Activated naive CD4-positive, alpha-beta T cell treated with anti-CD3 and anti-CD28 coated beads for 36 hours (primary cell): ENCODE measurements at places on chromosomes 13 and 19. TPM values are rescaled to one million over a fixed set of nuclear protein-coding genes. Genes with fewer than 3 reads are reported as not detected.
A peak's percentile ranks its signal among the peaks of the same experiment; 100 is the strongest.

GRCh38 chr19:1181606-1182005, 7.5 kb upstream of the SBNO2 start:
- no peaks in the 10 kb centered on the region for H3K27me3 ChIP-seq
- no peak overlapping the region for H3K27ac ChIP-seq
- no peaks in the 10 kb centered on the region for H3K36me3 ChIP-seq
- peaks cover 11% of the 10 kb centered on the region for H3K4me1 ChIP-seq
- no peak overlapping the region for H3K4me3 ChIP-seq
- no peak for DNase-seq

DNA sequence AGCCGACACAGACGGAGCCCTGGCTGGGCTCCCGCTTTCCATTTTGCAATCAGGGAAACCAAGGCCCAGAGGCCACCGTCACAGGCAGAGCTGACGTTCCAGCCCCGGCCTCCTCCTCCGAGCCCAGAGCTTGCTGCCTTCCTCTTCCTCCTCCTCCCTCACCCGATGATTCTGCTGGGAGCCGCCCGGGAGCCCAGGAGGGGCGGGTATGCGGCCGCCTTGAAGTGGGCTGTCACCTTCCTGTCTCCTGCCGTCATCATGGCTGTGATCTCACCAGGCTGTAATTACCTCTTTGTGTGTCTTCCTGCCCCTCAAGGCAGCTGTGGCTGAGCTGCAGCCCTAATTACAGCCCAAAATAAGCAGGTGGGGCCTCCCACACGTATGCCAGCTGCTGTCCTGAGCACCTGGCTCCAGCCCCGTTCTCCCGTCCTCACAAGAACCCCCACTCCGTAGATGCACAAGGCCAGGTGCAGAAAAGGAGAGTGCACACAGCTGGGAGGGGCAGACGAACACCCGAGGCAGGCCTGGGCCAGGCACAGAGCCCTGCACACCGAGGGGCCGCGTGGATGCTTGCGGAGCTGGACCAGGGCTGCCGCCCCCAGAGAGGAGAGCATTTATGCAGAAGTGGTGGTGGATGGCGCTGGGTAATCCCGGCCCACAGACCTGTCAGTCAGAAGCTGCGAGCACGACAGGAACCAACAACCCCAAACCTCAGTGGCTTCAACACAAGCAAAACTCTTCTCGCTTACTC, 4.0 kb downstream of the TPGS1 start:
- H3K36me3 ChIP-seq, result no peaks in the 10 kb centered on the region
- no peaks in the 10 kb centered on the region for H3K27me3 ChIP-seq
- H3K4me3 ChIP-seq, result peak overlapping the region; percentile 80
- DNase-seq, result peak; percentile 89
- peak overlapping the region; percentile 92 for H3K27ac ChIP-seq

The ZNF304 gene
- 3.6 TPM for total RNA-seq

- H3K4me3 ChIP-seq, result no peak overlapping the region
- H3K27me3 ChIP-seq, result no peaks in the 10 kb centered on the region
- DNase-seq, result no peak
Observed at GRCh38 chr13:62556978-62557377, 1141.3 kb upstream of the PCDH20 start.

The GRIK5 gene
- 2.2 TPM for total RNA-seq

The SLC6A16 gene
- 0.98 TPM for total RNA-seq

The ATP7B gene
- total RNA-seq, result 0.69 TPM

DNA sequence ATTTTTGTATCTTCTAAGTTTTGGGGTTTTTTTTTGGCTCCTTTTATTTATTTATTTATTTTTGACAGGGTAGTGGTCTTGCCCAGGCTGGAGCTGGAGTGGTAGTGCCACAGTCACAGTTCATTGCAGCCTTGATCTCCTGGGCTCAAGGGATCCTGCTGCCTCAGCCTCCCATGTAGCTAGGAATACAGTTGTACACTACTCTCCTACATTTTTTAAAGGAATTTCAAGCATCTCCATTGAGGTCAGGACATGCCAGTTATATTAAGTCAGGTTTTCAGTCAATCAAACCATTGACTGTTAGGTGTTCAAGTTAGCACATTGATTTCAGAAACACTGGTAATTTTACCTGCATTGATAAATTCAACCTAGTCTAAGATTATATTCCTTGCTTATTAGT, 480.5 kb upstream of the SPRY2 start:
- no peaks in the 10 kb centered on the region for H3K36me3 ChIP-seq
- H3K27me3 ChIP-seq, result no peaks in the 10 kb centered on the region
- no peak overlapping the region for H3K27ac ChIP-seq
- H3K4me3 ChIP-seq, result no peak overlapping the region
- no peak for DNase-seq

The CGB5 gene
- total RNA-seq, result not detected

The NFIX gene
- 6.2 TPM for total RNA-seq
